ENCODE measurements at places on chromosomes 2 and 18.

GRCh38 chr2:185188656-185189055 is 549.9 kb upstream of the FSIP2 start:
- DNase-seq = peak; percentile 81

- DNase-seq = no peak
Observed at GRCh38 chr2:212626371-212626918, 87.8 kb upstream of the ERBB4 start.

DNA sequence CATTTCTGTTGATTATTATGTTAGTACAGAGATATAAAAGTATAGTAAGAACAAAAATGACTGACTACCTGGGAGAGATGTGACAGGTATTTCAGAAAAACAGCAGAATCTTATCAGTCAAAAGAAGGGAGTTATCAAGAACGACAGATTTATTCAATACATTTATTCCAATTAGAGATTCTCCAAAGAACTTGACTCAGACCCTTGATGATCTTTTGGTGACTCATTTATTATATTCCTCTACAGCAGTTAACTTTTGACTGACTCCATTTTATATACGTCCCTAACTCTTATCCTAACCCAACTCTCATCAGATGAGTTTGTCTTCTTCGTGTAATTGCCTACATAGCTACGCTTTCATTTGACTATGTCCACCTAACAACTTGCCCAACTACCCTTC is 91.1 kb downstream of the C2orf74 start:
- DNase-seq = no peak

- no peak for DNase-seq
Observed at GRCh38 chr18:2883076-2883735, 36.4 kb downstream of the EMILIN2 start.

GRCh38 chr2:238938003-238938400 is 90.1 kb downstream of the TWIST2 start:
- DNase-seq = no peak

- no peak for DNase-seq
Observed at GRCh38 chr2:7646661-7647060, 729.4 kb downstream of the RNF144A start.

GRCh38 chr2:157497638-157498314 is 53.9 kb upstream of the CYTIP start:
- DNase-seq = no peak

All from cerebellar nuclear complex (tissue), 1 donor.